ENCODE measurements at places on chromosomes 6 and 20.

GRCh38 chr6:89110284-89110683 lies 7.6 kb downstream of the SRSF12 start:
- DNase-seq = no peak

- DNase-seq = no peak
Observed at GRCh38 chr20:2065099-2065498, 36.5 kb upstream of the STK35 start.

GRCh38 chr20:13525225-13525940 lies 113.3 kb downstream of the TASP1 start:
- DNase-seq = peak; percentile 82

DNA sequence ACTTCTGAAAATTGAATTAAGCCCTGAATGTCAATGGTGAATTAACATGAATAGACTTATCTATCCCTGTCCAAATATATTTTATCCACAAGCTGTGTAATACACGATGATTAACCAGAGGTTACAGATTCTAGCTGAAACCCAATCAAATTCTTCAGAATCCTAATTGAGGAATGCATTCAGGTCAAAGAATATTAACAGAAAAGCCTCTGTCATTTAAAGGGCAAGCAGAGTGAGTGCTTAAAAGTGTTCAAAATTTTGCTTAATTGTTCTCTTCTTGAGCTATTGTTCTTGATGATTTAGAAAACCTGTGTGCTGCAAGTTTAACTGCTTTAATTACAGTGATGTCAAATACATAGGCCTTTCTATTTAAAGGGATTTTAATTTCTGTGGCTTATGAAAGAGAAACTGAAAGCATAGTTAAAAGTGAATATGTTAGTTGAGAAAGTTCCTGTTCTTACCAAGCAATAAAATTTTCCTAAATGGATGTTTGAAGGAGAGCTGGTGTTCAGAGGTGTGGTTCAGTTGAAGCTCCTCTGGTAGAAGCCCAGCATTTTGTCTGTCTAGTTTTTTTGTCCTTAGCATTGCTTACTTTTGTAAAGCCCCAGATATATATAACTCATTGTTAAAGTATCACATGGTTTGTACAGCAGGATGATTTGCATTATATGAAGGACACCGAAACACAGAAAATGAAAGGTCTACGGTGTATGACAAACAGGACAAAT lies 466.3 kb upstream of the PLCB4 start:
- peak; percentile 10 for DNase-seq

DNA sequence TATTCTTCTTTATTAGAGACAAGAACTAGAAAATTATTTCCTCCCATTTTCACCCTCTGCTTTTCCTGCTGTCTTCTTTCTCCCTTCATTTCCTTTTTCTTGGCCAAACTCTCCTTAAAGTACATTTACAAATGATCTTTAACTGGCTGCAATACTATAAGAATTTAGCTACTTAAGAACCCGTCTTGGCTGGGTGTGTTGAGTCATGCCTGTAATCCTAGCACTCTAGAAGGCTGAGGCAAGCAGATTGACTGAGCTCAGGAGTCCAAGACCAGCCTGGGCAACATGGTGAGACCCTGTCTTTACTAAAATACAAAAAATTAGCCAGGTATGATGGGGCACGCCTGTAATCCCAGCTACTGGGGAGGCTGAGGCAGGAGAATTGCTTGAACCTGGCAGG lies 39.3 kb upstream of the SRPK1 start:
- DNase-seq = no peak
